ENCODE measurements at places on chromosomes 13 and 19.

GRCh38 chr19:41205995-41206394, 13.0 kb downstream of the CYP2S1 start:
- no peak for DNase-seq

DNA sequence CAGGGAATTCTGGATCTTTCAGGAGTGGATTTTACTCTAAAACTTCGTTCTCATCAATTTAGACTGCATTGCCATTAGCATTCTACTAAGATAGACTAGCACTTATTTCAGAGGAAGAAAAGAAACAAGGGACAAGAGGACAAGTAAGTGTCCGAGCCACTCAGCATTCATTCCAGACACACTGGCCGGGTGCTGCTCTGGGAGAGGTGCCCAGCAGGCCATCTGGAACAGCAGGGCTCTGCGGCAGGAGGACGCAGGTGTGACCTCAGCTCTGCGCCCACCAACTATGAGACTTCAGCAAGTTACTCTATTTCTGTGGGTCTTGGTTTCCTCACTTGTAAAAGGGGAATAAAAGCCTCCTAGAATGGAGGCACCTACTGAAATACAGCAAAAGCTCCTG, 4.2 kb downstream of the EPS15L1 start:
- DNase-seq, result no peak

GRCh38 chr19:14150770-14151661, 14.6 kb upstream of the ASF1B start:
- no peak for DNase-seq

DNA sequence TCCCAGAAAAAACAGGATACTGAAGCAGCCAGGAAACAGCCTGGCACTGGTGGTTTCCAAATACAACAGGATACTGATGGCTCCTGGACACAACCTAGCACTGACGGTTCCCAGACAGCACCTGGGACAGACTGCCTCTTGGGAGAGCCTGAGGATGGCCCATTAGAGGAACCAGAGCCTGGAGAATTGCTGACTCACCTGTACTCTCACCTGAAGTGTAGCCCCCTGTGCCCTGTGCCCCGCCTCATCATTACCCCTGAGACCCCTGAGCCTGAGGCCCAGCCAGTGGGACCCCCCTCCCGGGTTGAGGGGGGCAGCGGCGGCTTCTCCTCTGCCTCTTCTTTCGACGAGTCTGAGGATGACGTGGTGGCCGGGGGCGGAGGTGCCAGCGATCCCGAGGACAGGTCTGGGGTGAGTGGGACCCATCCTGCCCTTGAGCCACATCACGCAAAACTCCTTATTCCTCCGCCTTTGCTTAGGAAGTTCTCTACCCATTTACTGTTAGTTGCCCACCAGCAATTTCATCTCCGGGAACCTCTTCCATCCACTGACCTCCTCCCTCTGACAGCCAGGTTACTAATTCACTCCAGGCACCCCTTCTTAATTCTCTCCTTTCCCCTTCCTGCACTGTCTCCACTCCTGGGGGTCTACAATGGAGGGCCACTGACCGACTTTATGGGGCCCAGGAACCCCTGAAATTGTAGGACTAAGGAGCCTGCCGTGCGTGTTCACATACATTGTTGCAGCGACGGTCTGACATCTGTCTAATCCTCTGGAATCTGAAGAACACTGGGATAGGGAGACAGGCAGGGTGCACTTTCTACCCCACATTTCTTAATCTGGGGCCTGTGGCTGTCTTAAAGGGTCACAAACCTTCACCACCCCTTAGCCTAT, 1.2 kb downstream of the ITPKC start:
- peak; percentile 10 for DNase-seq

- no peak for DNase-seq
Measured at GRCh38 chr19:16164222-16164890, 9.0 kb downstream of the CIB3 start.
